H1 (cell line): ENCODE measurements at places on chromosomes 11 and 22. TPM values are rescaled to one million over a fixed set of nuclear protein-coding genes. Genes with fewer than 3 reads are reported as not detected.

- H3K27ac ChIP-seq: no peak overlapping the region
- H3K36me3 ChIP-seq: no peaks in the 10 kb centered on the region
Observed at GRCh38 chr11:117295438-117296137, 4.4 kb downstream of the BACE1-AS start.

DNA sequence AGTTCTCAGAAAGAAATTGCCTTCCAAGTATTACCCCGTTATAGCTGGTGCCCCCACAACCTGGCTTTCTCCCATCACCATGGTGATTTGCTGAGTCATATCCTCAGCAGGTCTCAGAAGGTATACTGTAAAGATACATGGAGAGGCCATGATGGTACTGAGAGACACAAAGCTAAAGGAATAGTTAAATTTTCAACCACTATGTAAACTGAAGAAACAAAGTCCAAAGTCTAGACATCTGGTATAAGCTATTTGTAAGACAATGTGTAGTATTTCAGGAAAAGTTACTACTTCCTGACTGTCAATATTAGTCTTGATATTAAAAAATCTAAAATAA lies 377.1 kb downstream of the DCDC1 start:
- H3K4me3 ChIP-seq: no peak overlapping the region
- H3K27ac ChIP-seq: no peak overlapping the region
- H3K36me3 ChIP-seq: no peaks in the 10 kb centered on the region
- DNase-seq: no peak

DNA sequence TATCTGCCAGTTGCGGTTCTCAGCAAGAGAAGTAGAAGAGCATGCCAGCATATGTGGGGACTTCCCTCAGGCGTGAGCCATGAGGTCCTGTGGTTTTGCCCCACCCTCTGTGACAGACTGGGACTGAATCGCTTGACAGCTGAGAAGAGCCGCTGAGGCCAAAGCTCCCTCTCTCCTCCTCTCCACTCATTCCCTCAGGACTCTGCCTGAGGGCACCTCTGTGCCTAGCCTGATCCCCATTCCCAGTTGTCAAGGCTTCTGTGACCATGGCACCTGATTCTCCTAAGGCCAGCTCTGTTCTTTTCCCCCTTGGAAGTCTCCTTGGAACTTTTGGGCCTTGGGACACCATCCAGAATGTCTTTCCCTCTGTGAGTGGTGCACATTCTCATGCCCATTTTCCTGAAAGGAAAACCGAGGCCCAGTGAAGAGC lies 27.0 kb downstream of the ART5 start:
- no peaks in the 10 kb centered on the region for H3K36me3 ChIP-seq
- no peak overlapping the region for H3K4me3 ChIP-seq
- no peak overlapping the region for H3K27ac ChIP-seq
- H3K27me3 ChIP-seq: no peaks in the 10 kb centered on the region
- no peak for DNase-seq

DNA sequence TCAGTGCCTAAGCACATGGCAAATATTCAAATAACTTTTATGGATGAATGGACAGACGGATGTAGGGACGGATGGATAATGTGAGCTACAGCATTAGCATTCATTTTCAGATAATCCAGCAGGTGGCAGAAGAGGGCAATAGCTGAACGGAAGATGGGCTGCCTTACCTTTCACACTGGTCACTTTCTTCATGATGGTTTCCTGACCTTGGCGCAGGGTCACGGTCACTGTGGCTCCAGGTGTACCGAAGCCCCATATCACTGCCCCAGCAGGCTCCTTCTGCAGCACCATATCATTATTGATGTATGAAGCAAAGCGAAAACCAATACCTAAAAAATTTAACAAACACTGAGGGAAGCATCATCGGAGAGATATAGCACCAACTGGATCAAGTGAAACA lies 4.3 kb downstream of the SIAE start:
- no peak for DNase-seq
- no peaks in the 10 kb centered on the region for H3K36me3 ChIP-seq
- no peaks in the 10 kb centered on the region for H3K4me1 ChIP-seq
- peaks cover 9% of the 10 kb centered on the region for H3K27me3 ChIP-seq
- H3K4me3 ChIP-seq: no peak overlapping the region
- H3K27ac ChIP-seq: no peak overlapping the region

- no peak for DNase-seq
- H3K4me1 ChIP-seq: peaks cover 3% of the 10 kb centered on the region; the same call in 1 of the 2 replicates
- H3K27me3 ChIP-seq: no peaks in the 10 kb centered on the region
- H3K4me3 ChIP-seq: no peak overlapping the region
- no peak overlapping the region for H3K27ac ChIP-seq
- no peaks in the 10 kb centered on the region for H3K36me3 ChIP-seq
Observed at GRCh38 chr22:50318356-50318697, 8.5 kb downstream of the DENND6B start.

- peaks cover 19% of the 10 kb centered on the region for H3K4me1 ChIP-seq
- no peaks in the 10 kb centered on the region for H3K36me3 ChIP-seq
- no peak overlapping the region for H3K27ac ChIP-seq
Observed at GRCh38 chr22:42955848-42956247, 59.1 kb downstream of the PACSIN2 start.

GRCh38 chr22:39808081-39808480 lies 85.5 kb downstream of the ENTHD1 start:
- no peaks in the 10 kb centered on the region for H3K4me1 ChIP-seq
- H3K36me3 ChIP-seq: no peaks in the 10 kb centered on the region
- no peak overlapping the region for H3K4me3 ChIP-seq
- no peak for DNase-seq
- no peak overlapping the region for H3K27ac ChIP-seq

- DNase-seq: no peak
- peaks cover 19% of the 10 kb centered on the region; the same call in 1 of the 2 replicates for H3K27me3 ChIP-seq
- H3K27ac ChIP-seq: no peak overlapping the region
Observed at GRCh38 chr11:73660497-73661034, 14.2 kb downstream of the PLEKHB1 start.

GRCh38 chr11:45053736-45054446 lies 92.5 kb upstream of the PRDM11 start:
- no peaks in the 10 kb centered on the region for H3K36me3 ChIP-seq
- 0 out of 2 replicates have a peak, but pooled peaks cover 1% of the 10 kb centered on the region for H3K27me3 ChIP-seq
- H3K4me3 ChIP-seq: no peak overlapping the region
- peaks cover 2% of the 10 kb centered on the region for H3K4me1 ChIP-seq

DNA sequence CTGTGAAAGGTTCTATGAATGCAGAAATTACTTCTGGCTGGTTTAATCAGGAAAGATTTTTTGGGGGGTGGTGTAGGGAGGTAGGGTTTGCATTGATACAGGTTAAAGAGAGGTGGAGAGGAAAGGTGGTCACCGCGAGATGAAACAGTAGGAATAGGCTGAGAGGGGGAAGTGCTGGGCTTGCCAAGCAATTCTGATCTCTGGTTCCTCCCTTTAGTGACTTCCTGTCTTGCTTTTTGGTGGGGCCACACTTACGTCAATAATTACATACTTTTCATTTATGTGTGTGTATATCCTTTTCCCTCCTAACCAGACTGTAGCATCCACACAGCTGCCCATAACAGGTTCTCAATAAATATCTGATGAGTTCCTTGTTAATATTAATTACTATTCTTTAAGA lies 120.0 kb downstream of the CTNND1 start:
- no peaks in the 10 kb centered on the region for H3K27me3 ChIP-seq
- H3K36me3 ChIP-seq: no peaks in the 10 kb centered on the region
- H3K4me3 ChIP-seq: no peak overlapping the region
- peak; percentile 6 for DNase-seq

- no peaks in the 10 kb centered on the region for H3K27me3 ChIP-seq
- no peaks in the 10 kb centered on the region for H3K4me1 ChIP-seq
- DNase-seq: no peak
- H3K36me3 ChIP-seq: no peaks in the 10 kb centered on the region; the same call in 1 of the 2 replicates
Observed at GRCh38 chr11:108718466-108718865, 53.6 kb downstream of the DDX10 start.

- no peak overlapping the region for H3K27ac ChIP-seq
- H3K4me1 ChIP-seq: no peaks in the 10 kb centered on the region
- H3K4me3 ChIP-seq: no peak overlapping the region
- no peaks in the 10 kb centered on the region for H3K36me3 ChIP-seq
- DNase-seq: no peak
Observed at GRCh38 chr11:106137061-106137460, 59.6 kb downstream of the AASDHPPT start.

The C22orf31 gene
- not detected in 2 replicates for total RNA-seq

The PHLDA2 gene
- total RNA-seq: 5.2 and 5.4 TPM in 2 replicates

The ADM gene
- 92.2 and 94.1 TPM in 2 replicates for total RNA-seq

The PARVG gene
- total RNA-seq: 0.37 and 0.50 TPM in 2 replicates
